ENCODE measurements at places on chromosomes 5 and 9.

GRCh38 chr5:43078956-43079355 is 38.8 kb upstream of the ANXA2R start:
- peak; percentile 74 for DNase-seq

DNA sequence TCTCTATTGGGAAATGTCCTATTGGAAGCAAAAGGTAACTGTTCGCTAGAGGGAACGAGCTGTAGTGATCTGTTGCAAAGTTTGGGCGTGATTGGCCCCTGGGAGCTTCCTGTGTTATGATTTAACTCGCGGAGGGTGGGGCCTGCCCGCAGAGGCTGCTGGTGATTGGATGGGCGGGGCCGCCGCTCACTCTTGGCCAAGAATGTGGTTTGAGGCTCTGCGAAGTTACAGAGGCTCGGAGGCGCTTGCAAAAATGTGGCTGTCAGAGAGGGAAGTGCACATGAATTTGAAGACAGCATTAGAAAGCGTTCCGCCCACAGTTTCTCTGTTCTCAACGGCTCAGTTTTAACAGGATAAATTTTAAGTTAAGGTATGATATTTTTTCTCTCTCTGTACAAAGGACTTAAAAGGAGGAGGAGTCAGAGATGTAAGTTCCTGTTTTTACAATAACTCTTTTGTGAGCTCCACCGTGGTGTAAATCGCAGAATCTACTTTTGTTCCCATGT is 46.9 kb downstream of the CNTRL start:
- peak; percentile 98 for DNase-seq

DNA sequence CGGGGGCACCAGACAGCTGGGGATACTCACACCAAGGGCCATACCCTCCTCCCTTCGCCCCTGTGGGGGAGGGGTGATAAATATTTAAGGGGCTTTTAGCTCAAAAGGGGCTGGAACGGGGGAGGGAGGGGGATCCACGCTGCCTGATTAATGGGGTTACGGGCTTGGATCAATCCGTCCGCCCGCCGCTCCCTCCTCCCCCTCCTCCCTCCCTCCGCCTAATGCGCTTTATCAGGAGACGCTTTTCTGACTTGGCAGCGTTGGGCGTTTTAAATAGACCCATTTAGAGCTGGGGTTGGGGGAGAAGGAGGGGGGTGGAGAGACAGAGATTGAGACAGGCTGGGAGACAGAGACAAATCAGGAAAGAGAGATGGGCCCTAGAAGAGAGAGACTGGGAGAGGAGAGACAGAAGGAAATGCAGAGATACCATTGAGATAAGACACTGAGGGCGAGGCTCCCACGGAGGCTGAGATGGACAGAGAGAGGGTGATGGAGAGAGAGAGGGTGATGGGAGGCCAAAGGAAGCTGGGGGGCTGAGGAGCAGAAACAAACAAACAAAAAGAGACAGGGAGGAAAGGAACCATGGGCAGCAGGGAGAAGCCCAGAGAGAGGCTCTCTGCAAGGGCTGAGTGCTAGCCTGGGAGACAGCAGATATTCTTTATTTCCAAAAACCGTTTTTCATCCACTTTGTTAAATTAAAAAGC is 10.3 kb downstream of the CNTFR start:
- DNase-seq: no peak

GRCh38 chr9:88578121-88579049 is 43.4 kb downstream of the NXNL2 start:
- DNase-seq: peak; percentile 69

DNA sequence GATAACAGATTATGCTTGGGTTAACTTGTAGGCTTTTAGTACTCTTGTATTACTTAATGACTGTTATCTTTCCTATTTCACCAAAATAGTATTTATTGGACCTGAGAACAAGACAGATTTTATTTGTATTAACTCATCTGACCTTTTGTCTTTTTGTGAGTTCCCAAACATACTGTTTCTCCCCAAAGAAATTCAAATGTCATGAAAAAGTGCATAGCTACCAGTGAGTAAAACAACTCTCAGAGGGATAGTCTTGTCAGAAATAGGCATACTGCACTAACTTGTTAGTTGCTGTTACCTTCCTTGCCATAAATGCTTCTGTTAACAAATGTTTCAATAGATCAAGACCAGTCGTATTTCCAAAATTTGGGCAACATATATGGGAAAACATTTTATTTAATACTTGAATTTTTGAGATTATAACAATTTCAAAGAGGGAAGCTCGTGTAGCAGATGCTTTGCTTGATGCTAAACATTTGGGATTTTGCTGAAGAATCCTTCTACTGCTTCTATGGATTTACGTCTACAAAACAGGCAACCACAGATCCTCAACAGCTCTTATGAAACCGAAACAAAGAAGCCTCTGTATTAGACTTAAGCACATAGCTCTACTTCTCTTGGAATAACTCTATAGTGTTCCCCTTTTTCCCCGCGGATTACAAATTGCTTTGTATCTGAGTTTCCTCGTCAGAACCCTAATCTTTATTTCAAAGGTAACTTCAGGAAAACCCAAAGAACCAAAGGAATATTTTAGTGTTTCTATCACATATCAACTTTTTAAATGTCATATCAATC is 248.8 kb downstream of the MCTP1 start:
- DNase-seq: no peak

GRCh38 chr5:39209924-39210323 is 9.4 kb downstream of the FYB1 start:
- DNase-seq: no peak

- no peak for DNase-seq
Observed at GRCh38 chr9:71690689-71691435, 77.5 kb downstream of the CEMIP2 start.

GRCh38 chr9:36092509-36093215 is 43.9 kb upstream of the GLIPR2 start:
- no peak for DNase-seq

GRCh38 chr5:61613679-61614078 is 281.6 kb downstream of the ZSWIM6 start:
- no peak for DNase-seq

DNA sequence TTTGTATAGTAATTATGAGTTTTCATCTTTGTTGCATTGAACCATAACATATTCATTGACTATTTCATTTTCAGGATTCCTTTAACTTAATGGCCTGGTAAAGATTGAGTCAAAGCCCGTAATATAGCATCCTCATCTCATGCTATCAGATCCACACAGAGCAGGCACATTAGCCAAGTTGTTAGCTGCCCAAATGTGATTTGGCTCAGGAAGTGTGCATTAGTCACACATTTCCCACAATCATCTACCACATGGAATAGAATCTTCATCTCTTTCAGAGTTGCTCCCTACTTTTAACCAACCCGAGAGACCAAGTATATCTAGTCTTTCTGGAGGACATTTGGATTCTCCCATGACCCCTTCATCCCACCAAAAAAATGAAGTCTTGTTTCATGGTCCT is 481.0 kb upstream of the PTGER4 start:
- no peak for DNase-seq

GRCh38 chr5:2052687-2053086 is 170.0 kb upstream of the IRX4 start:
- no peak for DNase-seq

DNA sequence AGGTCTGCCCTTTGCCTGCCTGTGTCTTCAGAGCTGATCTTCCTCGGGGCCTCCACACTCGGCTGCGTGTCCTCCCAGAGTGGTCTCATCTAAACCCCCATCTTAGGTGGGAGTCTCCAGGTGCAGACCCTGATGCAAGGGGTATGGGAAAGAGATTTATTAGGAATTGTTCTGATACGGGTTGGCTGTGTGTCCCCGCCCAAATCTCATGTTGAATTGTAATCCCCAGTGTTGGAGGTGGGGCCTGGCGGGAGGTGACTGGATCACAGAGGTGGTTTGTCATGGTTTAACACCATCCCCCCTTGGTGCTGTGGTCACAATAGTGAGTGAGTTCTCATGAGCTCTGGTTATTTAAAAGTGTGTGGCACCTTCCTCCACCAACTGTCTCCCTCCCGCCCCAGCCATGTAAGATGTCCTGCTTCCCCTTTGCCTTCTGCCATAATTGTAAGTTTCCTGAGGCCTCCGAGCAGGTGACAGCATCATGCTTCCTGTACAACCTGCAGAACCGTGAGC is 208.4 kb downstream of the AOPEP start:
- no peak for DNase-seq

DNA sequence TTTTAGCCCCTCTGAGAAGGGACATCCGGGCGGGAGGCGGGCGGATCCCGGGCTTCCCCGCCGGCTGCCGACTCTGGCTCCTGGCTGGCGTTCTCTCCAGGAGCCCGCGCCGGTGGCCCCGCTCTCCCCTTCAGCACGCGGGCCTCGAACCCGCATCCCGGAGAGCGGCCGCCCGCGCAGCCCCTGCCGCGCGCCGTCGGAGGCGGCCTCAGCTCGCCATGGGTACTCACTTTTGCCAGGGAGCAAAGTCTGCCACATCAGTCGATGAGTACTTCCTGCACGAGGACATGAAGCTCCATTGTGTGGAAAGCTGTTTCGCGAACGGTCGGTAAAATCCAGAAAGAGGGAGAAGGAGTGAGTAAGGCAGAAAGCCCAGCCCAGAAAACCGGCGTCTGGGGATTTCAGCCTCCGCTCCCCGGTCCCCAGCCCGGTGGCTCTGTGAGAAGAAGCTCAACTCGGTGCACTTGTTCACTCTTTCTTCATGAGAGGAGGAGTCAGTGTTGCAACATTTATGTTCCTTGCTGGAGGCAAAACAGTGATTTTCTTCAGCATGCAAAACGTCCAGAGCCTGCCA is at the start of gene PRLR:
TSS of gene PRLR (minus strand) at position 450 of the 574 bp plus-strand sequence. CDS start 140,867 bp downstream, outside the sequence.
- peak; percentile 47 for DNase-seq

DNA sequence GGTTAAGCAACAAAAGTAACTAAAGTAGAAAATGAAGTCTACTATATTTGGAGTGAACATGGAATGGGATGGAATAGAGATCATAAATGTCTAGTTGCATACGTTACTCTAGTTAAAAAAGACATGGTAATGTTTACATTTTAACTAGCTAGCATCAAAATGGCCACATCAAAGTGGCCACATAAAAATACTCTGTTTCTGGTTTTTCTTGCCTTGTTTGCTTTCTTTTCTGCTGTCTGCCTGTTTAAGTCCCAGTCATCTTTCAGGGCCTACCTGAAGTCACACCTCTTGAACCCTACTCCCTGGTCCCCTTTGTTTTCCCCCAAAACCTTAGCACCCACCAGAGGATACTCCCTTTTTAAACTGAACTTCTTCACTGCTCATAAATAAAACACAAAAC is 6.4 kb upstream of the KIF2A start:
- DNase-seq: no peak

DNA sequence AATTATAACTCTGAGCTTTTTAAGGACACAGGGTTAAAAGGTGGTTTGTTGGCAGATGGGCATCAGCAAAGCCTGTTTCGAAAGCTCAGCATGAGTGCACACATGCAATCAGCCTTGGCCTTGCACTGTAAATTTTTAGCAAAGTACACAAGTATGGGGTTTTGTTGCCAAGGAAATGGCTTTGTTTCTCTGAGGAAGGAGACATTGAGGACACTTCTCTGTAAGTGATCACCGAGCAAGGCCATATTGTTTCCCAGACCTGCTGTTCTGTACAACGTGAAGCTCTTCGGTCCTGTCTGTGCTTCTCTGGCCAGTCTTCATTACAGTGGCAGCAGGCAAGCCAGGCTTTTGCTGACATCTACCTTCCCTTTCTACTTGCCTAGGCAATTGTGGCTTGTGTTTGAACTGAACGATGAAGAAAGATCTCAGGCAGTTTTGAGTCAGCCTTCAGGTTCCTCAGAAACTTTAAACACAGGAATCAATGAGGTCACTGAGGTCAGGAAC is 27.9 kb upstream of the GLRX start:
- no peak for DNase-seq

- peak; percentile 47 for DNase-seq
Observed at GRCh38 chr9:80651044-80651443, 1038.3 kb downstream of the TLE1 start.

GRCh38 chr9:14488421-14489190 is 174.7 kb upstream of the NFIB start:
- no peak for DNase-seq

- DNase-seq: no peak
Observed at GRCh38 chr9:35598866-35599590, 6.0 kb upstream of the TESK1 start.

GRCh38 chr5:91079037-91079436 is 304.1 kb downstream of the ARRDC3 start:
- no peak for DNase-seq

DNA sequence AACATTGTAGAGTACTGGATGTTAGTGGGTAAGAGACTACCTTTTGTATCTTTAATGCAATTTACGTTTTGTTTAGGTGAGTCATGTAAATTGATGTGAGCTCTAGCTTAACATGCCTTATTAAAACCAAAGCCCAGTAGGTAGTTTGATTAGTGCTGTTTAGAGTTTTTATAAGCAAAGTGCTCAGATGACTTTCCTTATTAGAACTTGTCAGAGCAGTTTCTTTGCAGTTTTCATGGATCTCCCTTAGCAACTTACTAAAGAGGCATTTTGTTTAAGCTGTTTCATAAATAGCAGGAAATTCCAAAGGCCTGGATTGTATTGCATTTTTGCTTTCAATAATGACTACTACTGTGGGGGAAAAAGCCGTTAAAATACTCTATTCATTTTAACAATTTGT is 14.5 kb downstream of the ZSWIM6 start:
- DNase-seq: no peak

- no peak for DNase-seq
Observed at GRCh38 chr5:7437836-7438235, 41.9 kb downstream of the ADCY2 start.

DNA sequence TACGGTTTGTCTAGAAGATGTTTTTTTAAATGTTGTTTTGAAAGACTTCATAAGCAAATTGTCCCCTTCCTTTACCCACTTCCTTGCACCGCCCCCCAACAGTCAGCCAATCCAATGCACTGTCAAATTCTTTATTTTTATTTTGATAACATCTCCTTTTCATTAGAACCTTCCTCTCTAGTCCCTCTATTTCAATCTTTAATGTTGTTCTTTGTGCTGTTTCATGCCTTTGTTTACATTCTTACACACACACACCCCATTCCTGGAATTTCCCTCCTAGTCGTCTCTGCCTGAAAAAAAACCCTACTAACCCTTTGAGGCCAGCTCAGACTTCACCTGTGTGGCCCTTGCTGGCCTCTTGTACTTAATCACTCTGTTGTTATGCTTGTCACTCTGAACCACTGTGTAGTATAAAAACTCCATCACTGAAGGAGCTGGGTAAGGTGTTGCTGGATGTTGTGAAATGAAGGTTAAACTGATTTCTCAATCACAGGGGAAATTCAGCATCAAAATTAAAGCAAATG is 133.4 kb downstream of the UGCG start:
- DNase-seq: peak; percentile 30

GRCh38 chr5:180647941-180648500 is 1.4 kb downstream of the FLT4 start:
- no peak for DNase-seq

DNA sequence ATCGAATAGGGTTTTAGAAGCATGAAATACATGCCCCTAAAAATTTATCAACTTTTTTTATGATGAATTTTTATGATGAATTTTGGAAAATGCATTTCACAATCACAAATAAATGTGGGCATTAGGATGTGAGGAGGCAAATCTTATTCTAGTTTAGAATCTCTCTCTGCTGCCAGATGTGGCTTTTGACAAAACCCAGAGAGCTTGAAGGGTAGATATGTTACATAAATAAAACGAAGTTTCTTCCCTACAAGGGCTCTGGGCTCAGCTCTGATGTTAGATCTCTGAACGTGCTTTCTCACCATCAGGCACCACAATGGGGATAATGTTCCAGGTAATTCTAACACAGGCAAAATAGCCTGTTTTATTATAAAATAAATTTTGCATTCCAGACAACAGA is 102.3 kb upstream of the ADAMTSL1 start:
- no peak for DNase-seq

- DNase-seq: no peak
Observed at GRCh38 chr9:76620996-76621395, 143.2 kb upstream of the PCA3 start.

- DNase-seq: no peak
Observed at GRCh38 chr5:56591081-56591480, 224.3 kb upstream of the MAP3K1 start.

GRCh38 chr9:33459115-33459514 is 11.7 kb upstream of the AQP3 start:
- DNase-seq: no peak
